Activated CD8-positive, alpha-beta T cell treated with anti-CD3 and anti-CD28 coated beads, Interleukin-2, amount 10 ng/mL, durations not matched to agents 7 days and 5 days (primary cell): ENCODE measurements at places on chromosomes 4 and X. TPM values are rescaled to one million over a fixed set of nuclear protein-coding genes. Genes with fewer than 3 reads are reported as not detected.

Gene PNCK
- 0.16 TPM for total RNA-seq

Gene PRRG1
- not detected for total RNA-seq

Gene SLC2A9
- total RNA-seq, result 1.3 TPM

Gene EDNRA
- total RNA-seq, result not detected

Gene ERAS
- total RNA-seq, result not detected

Gene ITGB1BP2
- 5.5 TPM for total RNA-seq

Gene NPY1R
- total RNA-seq, result not detected

Gene TRIM60
- total RNA-seq, result not detected

Gene PDK3
- total RNA-seq, result 31.5 TPM

Gene ZMYM3
- 33.4 TPM for total RNA-seq

Gene SPATA4
- total RNA-seq, result not detected

Gene FAM184B
- total RNA-seq, result not detected

Gene XAGE1A
- not detected for total RNA-seq

Gene BRS3
- total RNA-seq, result not detected

Gene ATP6AP2
- total RNA-seq, result 62.8 TPM

Gene GRIA2
- not detected for total RNA-seq

Gene PLA2G12A
- total RNA-seq, result 20.4 TPM

Gene PCYT1B
- not detected for total RNA-seq

Gene UGT2B17
- total RNA-seq, result not detected

Gene RASSF6
- not detected for total RNA-seq

Gene CPE
- not detected for total RNA-seq

Gene TLR3
- total RNA-seq, result 0.70 TPM

Gene FAM9C
- not detected for total RNA-seq
